Left forelimb (tissue), 1 donor: ENCODE measurements at places on chromosomes 3 and 15.
A peak's percentile ranks its signal among the peaks of the same experiment; 100 is the strongest.

DNA sequence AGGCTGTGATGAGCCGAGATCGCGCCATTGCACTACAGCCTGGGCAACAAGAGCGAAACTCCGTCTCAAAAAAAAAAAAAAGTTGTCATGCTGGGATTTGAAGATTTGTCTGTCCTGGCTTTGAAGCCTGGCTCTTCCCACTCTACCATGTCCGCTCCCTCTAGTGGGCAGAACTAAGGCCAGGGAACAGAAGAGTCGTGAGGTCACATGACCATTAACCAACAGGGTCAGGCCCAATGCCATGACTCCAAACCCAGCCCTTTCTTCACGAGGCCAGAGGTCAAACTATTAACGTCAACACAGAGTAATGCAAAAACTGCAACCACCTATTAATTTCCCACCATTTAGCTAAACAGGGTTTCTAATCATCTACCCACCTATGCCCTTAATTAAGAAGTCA is 212.1 kb downstream of the ADAMTS17 start:
- DNase-seq: no peak

DNA sequence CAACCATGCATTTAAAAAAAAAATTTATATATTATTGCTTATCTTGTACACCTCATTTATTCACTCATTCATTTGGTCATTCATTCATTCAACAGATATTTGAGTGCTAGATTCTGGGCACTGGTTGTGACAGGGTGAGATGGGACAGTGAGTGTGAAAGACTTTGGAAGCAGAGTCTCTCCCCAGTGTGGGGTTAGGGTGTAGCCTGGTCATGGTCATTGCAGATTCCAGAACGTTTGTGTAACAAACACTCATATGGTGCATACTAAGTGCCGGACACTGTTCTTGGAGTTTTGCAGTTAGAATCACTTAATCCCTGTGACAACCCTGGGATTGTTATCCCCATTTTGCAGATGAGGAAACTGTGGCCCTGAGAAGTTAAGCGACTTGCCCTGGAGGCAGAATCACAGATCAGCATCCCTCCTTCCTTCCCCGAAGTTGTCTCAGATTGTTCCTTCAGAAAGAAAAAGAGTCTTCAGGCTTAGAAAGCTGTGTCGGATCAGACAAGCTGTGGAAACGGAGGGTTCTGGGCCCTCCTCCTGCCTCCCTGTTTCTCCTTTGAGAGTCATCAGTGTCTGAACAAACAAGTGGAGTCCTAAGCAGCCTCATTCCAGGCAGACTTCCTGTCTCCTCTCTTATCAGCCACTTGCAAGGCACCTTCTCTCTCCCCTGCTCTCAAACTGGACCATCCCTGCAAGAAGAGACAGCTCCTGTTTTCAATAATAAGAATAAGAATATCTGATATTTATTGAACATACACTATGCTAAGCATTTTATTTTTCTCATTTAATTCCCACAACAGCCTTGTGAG is 6.3 kb downstream of the LOXL1 start:
- DNase-seq: no peak

- no peak for DNase-seq
These were observed 26.1 kb downstream of the GASK1A start for GRCh38 chr3:43005253-43005652.

DNA sequence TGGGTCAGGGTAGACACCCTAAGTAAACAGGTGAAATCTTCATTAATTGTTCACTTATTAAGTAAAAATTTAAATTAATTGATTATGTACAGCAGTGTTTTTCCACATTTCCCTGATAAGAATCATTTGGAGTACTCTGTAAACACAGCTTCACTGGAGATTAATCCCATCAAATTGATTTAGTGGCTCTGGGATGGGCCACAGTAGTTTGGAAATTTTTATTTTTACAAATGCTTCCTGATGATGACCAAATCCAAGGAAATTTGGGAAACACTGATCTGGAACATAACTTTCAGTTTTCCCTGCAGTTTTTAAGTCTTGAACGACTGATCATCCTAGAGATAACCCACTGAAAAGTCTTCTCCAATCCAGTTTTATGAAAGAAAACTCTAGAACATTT is 18.8 kb upstream of the RPLP1 start:
- DNase-seq: no peak

GRCh38 chr3:174442302-174442682 is 416.8 kb upstream of the NAALADL2 start:
- DNase-seq: no peak

DNA sequence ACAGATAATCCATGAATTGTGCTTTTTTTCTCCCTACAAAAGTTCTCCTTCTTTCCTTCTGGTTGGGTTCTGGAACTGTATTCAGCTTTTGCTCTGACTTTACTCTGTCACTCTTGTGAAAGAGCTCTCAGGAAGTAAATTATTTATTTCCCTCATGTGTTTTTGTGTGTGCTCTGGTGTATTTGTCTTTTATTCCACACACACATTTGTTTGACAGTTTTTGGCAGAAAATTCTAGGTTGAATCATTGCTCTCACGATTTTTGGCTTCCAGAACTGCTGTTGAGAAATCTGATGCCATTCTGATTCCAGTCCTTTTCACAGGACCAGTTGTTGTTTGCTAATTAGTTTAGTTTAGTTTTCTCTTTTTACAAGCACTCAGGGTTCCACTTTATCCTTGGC is 172.8 kb downstream of the PLCH1 start:
- DNase-seq: no peak

DNA sequence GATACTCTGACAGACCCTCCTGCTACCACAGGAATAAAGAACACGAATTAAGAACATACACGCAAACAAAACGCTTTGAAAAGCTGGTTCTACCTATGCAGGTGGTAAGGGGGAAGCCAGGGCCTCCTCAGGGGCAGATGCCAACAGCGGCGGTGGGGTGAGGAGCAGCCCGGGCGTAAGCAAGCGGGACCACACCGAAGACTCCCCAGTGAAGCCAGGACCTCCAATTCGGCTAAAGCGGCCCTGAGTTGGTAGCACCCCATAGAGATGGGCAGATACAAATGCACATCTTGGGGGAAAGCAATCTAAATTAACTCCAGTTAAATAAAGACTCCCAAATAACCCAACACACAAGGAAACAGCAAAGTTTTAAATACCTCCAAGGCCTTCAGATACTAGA is 32.4 kb downstream of the NIPA2 start:
- DNase-seq: no peak

- no peak for DNase-seq
These were observed 260.7 kb downstream of the NSUN3 start for GRCh38 chr3:94323596-94323995.

DNA sequence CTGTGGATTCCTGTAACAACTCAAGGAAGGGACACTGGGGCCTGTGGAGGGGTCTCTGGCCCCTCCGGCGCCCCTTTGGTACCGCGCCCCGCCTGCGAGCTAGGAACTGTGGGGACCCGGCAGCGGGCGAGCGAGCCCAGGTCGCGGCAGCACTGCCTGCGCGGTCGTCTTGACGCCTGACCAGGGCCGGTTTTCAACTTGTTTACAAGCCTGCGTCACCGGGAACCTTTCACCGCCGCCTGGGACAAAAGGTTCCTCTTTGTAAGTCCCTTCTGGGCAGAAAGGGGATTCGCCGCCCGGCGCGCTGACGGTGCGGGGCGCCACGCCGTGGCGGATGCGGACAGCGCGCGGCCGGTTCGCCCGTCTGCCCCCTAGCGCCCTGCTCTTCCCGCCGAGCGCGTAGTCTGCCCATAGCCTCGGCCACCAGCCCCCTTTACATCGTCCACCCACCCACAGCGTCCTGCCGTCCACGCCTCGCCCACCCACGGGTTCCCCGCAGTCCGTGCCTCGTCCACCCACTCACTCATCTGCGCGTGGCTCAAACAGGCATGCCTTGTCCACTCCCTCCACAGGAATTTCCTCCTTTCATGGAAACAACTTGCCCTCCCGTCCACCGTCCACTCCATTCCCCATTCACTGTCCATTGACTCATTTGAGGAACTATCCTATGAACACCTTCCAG is 5.5 kb upstream of the CFAP100 start:
- peak; percentile 85 for DNase-seq

- no peak for DNase-seq
These were observed 509.2 kb downstream of the GABRG3 start for GRCh38 chr15:27480141-27480530.

GRCh38 chr3:107675233-107675900 is 152.6 kb downstream of the BBX start:
- DNase-seq: no peak

DNA sequence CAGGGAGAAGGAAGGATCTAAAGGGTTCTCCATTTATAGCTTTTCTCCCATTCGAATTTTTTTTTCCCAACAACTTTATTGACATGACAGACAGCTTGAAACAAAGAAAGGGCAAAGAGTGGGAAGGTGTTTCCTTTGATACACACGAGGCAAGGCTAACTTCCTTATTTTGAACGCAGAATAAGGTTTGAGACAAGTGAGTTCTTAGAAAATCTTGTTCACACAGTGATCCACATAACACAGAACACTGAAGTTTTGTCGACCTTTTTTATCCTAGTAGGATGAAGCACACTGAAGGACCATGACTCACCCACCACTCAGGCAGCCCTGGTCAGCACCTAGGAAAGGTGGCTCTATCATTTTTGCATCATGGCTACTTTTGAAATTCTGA is 425.8 kb upstream of the MDFIC2 start:
- no peak for DNase-seq

- DNase-seq: peak; percentile 63
These were observed 72.2 kb downstream of the TOP2B start for GRCh38 chr3:25592510-25592968.

DNA sequence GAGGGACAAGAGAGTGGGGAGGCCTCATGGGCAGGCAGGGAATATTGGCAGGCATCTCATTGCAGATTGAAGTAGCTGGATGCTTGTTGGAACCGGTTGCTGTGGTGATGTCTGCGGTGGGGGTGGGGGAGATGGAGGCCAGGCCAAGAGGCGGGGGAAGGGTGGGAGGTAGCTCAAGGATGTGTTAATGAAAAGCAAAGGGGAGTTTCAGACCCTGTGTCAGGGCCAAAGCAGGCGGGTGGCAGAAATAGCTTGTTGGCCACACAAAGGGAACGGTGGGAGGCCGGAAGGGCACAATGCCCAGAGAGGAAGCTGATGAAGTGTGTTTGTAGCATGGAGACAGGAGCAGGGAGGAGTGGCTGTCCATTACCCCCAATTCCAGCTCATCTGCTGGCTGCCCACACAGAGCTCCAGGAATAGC is 28.0 kb downstream of the CCDC33 start:
- no peak for DNase-seq

DNA sequence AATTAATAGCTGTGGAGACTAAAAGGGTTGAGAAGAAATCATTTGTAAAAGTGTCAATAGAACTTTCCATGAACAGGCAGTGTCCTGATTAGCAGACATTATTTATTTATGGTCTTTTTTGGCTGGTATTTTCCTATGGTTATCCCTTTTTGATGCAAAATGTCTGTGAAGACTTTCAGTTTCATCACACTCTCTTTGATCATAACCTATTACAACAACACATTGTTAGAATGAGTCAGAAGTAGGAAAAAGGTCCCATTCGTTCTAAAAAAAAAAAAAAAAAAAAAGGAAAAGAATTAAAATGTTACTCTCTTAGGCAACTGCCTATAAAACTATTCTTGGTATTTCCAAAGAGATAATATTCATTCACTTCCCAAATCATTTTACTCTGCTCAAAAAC is 62.1 kb downstream of the SLC49A4 start:
- no peak for DNase-seq

GRCh38 chr15:100230784-100231183 is 111.0 kb downstream of the ADAMTS17 start:
- no peak for DNase-seq

GRCh38 chr15:59595434-59595915 is 16.1 kb upstream of the GCNT3 start:
- no peak for DNase-seq

GRCh38 chr3:120021523-120021922 is 72.7 kb downstream of the GSK3B start:
- DNase-seq: no peak

GRCh38 chr3:8368598-8368997 is 133.0 kb upstream of the LMCD1 start:
- DNase-seq: no peak

GRCh38 chr3:140406655-140407054 is 271.2 kb upstream of the TRIM42 start:
- DNase-seq: no peak

DNA sequence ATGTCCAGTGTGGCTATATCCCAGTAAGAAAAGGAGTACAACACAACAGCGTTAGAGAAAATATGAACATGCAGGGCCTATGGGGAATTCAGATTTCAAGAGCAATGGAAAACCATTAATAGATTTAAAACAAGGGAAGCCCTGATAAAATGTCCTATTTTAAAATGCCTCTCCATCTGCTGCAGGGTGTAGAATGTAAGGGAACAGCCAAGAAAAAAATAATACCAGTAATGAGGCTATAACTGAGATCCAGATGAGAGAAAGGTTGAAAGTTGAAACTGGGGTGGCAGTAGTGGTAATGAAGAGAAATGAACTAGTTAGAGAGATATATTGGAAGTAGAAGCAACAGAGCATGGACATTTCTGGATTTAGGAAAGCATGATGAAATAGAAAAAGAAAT is 226.1 kb downstream of the KCNMB2 start:
- no peak for DNase-seq

GRCh38 chr3:123169930-123170329 is 31.8 kb upstream of the SEC22A start:
- DNase-seq: no peak

DNA sequence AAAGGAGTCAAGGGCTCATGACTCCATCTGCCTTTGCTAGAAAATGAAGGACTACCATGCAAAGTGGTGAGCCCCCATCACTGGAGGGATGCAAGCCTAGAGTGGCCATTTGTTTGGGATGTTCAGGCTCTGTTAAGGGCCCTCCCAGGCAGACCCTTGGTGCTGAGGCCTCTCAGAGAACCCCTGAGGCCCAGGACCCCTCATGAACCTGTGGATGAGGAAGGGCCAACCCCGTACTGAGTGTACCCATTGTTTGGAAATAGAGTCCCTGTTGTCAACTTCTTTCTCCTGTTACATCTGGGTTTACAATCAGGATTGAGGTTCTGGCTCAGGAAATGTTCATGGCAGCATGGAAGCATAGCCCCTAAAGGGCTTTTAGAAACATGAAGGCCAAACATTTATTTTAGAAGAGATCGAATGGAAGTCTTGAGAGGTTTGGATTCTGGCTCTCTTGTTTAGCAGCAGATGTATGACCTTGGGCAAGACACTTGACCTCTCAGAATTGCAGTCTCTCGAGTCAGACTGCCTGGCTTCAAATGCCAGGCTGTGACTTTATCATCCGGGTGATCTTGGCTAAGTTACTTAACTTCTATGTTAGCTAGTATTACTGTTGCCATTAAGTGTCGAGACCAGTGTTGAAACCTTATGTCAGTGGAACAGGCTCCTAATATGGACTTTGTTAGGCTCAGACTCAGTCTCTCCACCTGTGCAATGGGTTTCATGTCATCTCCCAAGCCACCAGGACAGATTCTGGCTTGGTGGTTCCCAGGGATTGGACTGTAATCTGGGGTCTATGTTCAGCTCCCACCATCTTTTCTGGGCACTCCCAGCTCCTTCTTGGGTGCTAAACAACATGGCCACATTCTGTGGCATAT is 12.4 kb downstream of the ITGA11 start:
- peak; percentile 48 for DNase-seq

- DNase-seq: no peak
These were observed 61.6 kb upstream of the MAP4 start for GRCh38 chr3:48077815-48078214.
